ENCODE measurements at places on chromosomes 1 and 21.

GRCh38 chr1:63902844-63903589, 129.2 kb downstream of the ROR1 start:
- no peak for DNase-seq

DNA sequence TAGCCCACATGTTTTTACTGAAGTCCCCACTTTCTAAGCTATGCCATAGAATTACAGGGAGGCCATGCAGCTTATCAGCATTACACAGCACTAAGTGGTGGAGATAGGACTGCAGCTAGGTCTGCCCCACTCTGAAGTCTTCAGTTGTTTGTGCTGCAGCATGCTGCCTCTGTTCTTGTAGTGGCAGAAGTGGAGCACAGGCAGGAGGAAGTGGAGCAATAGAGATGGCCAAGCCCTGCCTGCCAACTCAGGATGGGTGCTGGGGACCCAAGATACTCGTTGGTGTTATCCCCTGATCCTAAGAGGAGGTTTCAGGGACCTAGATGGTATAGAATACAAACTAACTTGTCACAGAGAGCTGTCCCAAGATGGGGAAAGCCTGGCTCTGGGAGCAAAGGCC, 12.9 kb downstream of the MRPL37 start:
- no peak for DNase-seq

GRCh38 chr1:6912518-6912917, 127.3 kb downstream of the CAMTA1 start:
- DNase-seq = peak; percentile 53

DNA sequence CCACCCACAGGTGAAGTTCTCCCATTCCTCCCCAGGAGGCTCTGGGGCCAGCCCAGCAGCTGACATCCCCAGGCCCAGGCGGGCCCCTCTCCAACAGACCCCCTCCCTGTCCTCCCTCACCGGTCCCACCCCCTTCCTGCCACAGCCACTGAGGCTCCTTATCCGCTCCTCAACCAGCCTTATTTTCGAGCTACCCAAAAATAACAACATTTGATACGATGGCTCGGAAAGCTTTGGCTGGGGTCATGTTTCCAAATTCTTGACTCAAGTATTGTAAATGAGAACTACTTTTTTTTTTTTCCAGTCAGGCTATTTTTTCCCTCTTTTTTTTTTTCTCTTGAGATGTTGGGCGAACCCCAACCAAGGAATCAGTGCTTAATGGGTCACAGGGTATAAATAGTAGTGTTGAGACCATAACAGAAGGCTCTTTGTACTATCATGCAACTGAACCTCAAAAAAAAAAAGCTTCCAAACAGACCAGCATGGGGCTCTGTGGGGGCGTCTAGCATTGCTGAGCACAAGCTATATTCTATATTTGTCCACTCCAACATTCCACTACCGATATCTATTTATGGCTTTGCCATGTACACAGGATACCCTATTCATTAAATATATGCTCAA, 27.2 kb downstream of the IRF2BP2 start:
- DNase-seq = no peak

DNA sequence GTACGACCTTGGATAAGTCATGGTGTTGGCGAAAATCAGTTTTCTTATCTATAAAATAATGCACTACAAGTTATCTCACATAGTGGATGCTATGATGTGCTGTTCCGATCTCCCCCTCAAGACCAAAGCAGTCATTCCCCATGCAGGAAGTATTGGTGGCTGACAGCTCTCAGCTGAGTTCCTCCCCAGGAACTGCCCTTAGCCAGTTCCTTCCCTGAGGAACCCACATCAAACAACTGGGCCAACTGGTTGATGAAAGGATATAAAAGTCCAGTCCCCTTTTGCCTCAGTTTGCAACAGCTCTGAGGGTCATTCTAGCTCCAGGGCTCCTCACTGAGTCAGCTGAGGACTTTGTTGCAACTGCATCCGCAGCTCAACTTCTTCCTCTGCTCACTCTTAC, 16.1 kb upstream of the SLAMF1 start:
- DNase-seq = no peak

- no peak for DNase-seq
Observed at GRCh38 chr1:208103597-208104513, 140.3 kb downstream of the PLXNA2 start.

- DNase-seq = no peak
Observed at GRCh38 chr1:68378296-68379084, 71.3 kb downstream of the RPE65 start.

GRCh38 chr1:14677292-14677971, 78.9 kb downstream of the KAZN start:
- DNase-seq = no peak
